CD4-positive, alpha-beta T cell treated with Interleukin-17A for 1 hour (primary cell): ENCODE measurements at places on chromosomes 5 and 9.

GRCh38 chr9:2043243-2043642, 28.1 kb downstream of the SMARCA2 start:
- no peak for DNase-seq

DNA sequence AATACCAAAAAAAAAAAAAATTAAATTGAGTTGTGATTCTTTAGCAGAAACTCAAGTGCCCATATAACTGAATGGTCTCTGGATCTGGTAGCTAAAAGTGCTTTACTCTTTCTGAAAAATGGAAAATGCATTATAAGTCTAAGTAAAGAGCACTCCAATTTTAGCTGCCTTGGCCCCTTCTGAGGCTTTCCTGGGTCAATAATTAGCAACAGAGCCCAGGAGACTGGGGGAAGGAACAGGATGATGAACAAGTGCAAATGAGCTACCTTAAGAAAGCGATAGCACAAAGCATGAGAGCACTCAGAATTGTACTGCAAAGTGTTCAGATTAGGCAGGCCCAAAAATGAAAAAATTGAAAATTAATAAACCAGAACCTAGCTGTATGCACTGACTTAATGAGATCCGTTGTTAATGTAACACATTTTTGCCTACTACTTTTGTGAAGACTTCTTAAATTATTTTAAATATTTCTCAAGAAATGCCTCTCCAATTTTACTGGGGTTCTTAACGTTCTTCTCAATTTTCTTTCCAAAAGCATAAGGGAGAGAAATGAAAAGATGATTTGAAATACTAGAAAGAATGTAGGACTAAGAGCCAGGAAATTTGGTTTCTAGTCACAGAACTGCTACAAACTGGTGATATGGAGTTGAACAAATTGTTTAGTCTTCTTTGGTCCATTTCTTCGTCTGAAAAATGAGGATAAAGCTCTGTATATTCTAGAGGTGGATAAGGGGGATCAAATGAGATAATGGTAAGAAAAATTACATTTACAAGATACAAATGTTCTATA, 566.1 kb downstream of the PDE4D start:
- DNase-seq = no peak

- no peak for DNase-seq
These were observed 585.3 kb upstream of the GRAMD2B start for GRCh38 chr5:125837866-125838265.

GRCh38 chr9:99391937-99392594, 170.0 kb downstream of the SEC61B start:
- no peak for DNase-seq

- no peak for DNase-seq
These were observed 59.6 kb upstream of the MAN2A1 start for GRCh38 chr5:109630093-109630492.

DNA sequence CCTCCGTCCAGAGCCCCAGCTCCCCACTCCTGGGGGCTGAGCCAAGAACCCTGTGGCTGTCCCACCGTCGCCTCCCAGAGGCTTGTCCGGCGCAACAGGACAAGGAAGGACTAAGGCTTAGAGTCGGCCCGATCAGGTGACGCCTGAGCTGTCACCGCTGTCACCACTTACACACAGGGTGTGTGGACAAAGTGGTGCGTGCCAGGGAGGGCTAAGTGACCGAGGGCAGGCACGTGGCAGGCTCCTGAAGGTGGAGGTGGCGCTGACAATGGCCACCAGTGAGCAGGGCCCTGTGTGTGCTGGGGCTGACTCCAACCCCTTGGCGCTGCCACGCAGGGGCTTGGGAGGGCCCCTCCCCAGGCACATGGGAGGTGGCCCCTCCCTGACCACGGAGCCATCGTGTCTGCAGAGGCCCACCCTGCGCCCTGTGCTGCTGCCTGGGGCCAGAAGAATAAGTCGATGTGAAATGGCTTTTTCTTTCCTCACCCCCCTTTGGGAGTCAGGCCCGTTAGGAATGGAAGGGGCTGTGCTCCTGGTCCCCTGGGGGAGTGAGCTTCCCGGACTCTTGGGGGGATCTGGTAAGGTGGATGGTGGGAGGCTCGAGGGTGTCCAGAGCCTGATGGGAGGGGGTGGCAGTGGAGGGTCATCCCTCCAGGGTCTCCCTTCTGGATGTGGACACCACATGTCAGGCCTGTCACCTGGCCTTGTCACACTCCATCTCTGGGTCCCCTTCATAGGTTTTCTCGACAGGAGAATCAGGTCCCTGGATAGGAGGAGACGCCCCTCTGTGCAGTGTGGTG, 2.6 kb upstream of the GPSM1 start:
- no peak for DNase-seq

GRCh38 chr5:18495157-18495556, 860.9 kb downstream of the TAF11L14 start:
- DNase-seq = no peak

GRCh38 chr5:37804401-37804800, 35.4 kb downstream of the GDNF start:
- no peak for DNase-seq

DNA sequence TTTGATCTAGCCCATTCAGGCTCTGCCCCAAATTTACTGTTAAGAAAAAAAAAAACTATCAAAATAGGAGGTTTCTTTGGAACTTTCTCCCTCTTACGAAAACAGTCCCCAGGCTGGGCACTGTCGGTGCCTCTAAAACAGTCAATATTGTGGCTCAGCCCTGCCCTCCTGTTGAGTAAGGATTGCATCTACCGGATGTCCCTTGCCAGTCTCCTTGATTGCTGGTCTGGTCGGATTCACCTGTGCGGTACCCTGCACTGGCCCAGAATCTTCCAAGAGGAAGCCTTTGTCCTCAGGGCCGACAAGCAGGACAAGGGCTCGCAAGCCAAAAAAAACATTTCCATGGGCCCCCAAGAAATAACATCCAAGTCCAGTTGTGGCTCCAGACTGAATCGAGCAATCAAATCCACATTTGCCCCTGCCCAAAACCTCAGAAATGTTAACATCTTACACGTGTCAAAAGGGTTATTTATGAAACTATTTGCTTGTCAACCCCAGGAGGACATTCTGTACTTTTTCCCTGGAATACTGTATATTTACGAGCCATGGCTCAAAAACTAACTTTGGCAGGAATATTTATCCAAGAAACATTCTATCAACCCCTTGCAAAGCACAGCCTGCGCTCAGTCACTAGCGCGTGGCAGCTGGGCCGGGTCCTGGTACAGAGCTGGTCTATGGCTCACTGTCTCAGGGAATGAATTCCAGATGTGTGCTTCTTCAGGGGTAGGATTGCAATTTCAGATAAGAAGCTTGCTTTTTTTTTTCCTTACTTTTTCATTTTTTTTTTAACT, 129.2 kb upstream of the ADRA1B start:
- no peak for DNase-seq

GRCh38 chr9:100083448-100084127, 15.2 kb downstream of the ERP44 start:
- DNase-seq = no peak

GRCh38 chr9:130770679-130771442, 64.2 kb upstream of the ABL1 start:
- peak; percentile 42 for DNase-seq

DNA sequence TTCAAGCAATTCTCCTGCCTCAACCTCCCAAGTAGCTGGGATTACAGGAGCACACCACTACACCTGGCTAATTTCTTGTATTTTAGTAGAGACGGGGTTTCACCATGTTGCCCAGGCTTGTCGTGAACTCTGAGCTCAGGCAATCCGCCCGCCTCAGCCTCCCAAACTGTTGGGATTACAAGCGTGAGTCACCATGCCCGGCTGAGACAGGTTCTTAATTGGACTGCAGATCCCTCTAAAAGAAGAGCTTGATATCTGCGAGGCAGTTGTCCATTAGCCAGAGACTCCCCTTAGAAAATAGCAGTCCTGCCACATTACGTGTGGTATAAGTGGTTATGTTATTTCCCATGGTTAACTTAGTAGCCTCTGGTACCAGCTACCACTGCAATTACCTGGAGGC, 46.6 kb upstream of the NPR3 start:
- DNase-seq = no peak

- no peak for DNase-seq
These were observed 113.3 kb downstream of the MAPKAP1 start for GRCh38 chr9:125593581-125594222.

- DNase-seq = no peak
These were observed 179.1 kb upstream of the FBXL7 start for GRCh38 chr5:15320871-15321270.

DNA sequence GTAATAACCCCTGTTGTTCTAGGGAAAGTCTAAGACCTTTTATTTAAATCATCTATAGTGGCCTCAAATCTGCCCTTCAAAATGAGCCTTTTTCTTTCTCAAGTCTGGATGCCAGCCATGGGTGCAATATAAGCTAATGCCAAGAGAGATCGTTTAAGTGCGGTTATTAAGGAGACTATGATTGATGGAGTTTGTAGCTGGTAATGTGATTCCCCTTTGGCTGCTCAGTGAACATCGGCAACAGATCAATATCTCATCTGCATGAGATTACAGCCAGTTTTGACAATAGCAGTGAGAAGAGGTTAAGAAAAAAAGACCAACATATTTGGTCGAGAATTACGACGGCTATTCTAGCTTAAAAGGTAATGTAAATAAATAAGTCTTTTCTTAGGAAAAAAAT, 1049.4 kb upstream of the NUDT12 start:
- no peak for DNase-seq

- no peak for DNase-seq
These were observed 11.1 kb upstream of the PAIP1 start for GRCh38 chr5:43567967-43568366.

GRCh38 chr5:144487761-144488160, 317.1 kb downstream of the KCTD16 start:
- DNase-seq = no peak

DNA sequence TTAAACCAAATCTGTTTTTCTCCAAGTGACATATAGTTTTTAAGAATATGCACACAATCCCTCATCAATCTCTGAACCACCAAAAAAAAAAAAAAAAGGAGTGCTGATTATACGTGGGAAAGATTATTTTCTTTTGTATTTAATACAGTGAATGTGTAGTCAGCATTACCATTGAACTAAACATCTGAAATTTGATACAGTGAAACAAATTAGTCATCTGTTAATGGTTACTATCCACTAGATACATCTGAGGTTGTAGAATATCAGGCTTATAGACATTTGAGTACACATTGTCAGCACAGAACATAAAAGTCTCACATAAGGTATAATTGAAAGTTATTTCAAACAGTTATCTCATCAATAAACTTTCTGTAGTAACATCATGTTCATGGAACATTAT, 87.0 kb downstream of the SLF1 start:
- DNase-seq = no peak

DNA sequence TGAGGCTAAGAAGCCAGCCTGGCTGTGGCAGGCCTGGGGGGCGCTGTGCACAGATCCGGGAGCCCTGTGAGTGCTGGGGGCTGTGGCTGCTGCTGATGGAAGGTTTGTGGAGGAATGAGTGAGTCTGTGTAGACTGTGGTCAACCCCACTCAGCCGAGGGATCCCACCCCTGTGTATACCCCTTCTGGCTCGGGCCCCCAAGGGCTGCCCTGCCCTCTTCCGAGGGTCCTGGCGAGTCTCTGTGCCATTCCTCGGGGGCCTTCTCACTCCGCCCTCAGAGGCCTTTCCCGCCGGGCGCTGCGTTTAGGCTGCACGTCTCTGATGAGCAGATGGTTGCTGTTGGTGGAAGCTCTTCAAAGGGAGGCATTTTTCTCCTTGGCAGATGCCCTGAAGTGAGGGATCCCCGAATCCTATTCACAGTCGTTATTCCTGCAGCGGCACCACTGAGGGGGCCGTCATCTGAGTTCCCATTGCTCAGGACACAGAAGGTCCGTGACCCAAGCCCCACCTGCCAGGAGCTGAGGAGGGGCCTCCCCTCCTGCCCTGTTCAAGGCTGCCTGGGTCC, 94.1 kb downstream of the RXRA start:
- DNase-seq = no peak

DNA sequence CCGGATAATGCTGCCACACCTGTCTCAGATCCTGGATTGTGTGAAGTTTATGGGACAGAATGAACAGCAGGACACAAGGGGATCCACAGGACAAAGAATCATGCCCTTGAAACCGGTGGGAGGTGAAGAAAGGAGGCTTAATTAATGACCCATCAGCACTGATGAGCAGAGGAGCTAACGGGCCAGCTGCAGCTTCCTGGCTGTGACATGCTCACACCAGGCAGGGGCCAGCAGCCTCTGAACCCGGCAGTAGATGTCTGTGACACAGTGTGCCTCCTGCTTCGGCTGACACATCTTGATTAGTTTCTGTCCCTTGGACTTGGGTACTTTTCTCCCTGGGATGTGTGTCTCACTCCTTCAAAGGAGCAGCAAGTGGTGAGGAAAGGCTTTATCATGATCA, 328.8 kb upstream of the BRINP1 start:
- no peak for DNase-seq

GRCh38 chr9:3323714-3324113, 202.1 kb downstream of the RFX3 start:
- DNase-seq = no peak

GRCh38 chr5:59840200-59840601, 53.3 kb downstream of the PDE4D start:
- DNase-seq = no peak

DNA sequence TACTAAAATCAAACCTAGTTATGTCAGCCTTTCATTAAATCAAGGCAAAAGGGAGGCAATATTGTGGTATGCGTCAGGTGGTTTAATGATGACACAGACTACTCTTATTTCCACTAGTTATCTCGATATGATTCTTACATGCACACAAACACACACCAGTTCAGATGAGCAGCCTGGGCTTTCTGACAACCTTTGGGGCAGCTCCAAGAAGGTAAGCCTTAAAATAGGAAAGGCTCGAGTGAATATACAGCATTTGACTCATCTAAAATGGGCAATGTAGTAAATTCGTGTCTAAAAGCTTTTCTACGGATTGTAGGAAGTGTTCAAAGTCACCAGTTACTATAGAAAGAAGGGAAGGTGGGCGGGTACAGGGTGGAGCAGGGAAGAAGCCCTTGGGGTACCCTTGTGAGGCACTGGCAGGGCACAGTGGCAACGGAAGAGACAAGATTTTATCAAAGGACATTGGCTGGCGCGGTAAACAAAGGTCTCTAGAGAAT, 1.9 kb downstream of the ANKH start:
- peak; percentile 21 for DNase-seq

GRCh38 chr5:80078921-80079320, 43.8 kb downstream of the THBS4 start:
- no peak for DNase-seq

- DNase-seq = no peak
These were observed 4.7 kb downstream of the PAX5 start for GRCh38 chr9:37029304-37029775.
